ENCODE measurements at places on chromosomes 5 and 9.

- DNase-seq = peak; percentile 65
Observed at GRCh38 chr9:108671176-108671575, 184.6 kb downstream of the ACTL7B start.

DNA sequence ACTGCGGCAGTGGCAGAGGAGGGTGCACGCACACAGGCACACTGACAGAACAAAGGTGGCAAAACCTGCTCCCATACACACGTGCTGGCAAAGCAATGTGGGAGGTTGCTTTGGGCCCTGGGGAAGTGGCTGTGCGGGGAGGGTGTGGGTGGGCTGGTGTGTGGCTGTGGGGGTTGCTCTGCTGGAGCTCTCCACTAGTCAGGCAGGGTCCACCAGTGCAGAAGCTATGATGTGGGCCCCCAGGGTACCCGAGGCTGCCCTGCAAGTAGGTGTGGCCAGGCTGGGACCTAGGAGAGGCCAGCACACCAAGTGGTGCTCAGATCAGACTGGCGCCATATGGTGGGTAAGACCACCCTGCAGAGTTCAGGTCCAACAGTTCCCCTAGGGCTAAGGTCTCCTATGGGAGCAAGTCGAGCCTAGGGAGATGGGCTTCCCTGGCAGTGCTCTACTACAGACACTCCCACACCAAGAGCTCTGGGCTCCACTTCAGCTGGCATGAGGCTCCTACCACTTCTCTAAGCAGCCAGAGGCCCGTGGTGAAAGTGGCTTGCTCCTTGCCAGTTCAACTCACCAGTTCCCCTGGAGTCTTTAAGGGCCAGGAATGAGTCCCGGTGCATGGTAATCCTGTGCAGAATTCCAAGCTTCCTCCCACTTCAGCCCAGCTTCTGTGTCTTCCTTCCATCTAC lies 46.2 kb upstream of the IFNE start:
- DNase-seq = no peak

GRCh38 chr5:107337281-107337680 lies 333.5 kb downstream of the EFNA5 start:
- peak; percentile 1 for DNase-seq

- no peak for DNase-seq
Observed at GRCh38 chr9:75593920-75594319, 296.6 kb upstream of the PCSK5 start.

- DNase-seq = no peak
Observed at GRCh38 chr5:23084815-23085214, 231.7 kb upstream of the CDH12 start.

DNA sequence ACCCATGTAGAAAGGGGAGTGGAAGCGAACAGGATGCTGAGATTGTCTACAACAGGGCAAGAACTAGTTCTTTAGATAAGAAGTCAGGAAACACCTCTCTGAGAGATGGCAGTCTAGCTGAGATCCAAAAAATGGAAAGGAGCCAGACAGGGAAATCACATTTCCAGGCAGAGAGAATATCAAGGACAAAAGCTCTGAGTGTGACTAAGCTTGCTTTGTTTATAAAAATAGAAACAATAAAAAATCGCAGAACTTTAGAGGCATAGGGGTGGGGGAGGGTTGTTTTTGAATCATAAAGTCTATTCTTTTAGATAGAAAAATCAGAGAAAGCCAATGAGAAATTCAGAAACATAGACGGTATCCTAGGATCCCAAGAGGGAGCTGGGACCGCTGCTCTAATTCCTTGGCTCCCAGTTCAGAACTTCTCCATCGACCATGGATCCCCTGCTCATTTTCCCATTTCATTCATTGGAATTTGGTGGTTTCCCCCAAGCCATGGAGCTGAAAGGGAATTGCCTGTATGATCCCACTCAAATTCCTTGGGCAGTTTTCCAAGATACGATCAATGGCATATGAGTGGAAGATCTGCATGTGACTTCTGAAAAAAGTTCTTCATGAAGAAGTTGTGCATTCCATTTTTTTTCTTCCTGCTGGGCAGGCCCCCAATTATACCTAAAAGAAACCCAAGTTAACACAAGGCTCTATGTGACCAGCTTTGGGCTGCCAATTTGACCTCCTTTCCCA lies 182.0 kb downstream of the GRIA1 start:
- DNase-seq = peak; percentile 29

DNA sequence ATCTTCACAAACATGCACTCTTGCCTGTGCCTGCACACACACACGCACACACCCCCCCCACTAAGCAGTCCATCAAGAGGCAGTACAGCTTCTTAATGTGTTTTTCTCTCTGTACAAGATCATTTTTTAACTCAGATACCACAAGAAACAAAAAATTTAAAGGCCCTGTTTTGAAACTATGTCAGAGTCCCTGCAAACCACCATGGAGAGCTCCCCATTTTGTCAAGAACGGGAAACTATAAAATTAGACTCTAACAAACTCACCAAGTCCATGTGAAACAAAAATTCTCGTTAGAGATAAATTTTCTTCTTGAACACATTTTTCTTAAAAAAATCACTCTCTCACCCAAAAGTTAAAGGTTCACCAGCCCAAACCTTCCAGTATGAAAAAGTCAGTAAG lies 86.3 kb downstream of the ELAVL2 start:
- no peak for DNase-seq

GRCh38 chr5:125186911-125187375 lies 440.5 kb upstream of the ZNF608 start:
- DNase-seq = no peak

DNA sequence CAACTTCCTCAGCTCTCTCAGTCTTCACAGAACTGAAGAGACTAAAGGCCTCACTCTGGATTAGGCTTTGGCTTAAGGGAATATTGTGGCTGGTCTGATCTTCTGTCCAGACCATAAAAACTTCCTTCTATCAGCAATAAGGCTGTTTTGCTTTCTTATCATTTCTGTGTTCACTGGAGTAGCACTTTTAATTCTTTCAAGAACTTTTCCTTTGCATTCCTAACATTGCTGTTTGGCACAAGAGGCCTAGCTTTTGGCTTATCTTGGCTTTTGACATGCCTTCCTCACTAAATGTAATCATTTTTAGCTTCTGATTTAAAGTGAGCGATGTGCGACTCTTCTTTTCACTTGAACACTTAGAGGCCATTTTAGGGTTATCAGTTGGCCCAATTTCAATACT lies 88.7 kb upstream of the ACOT12 start:
- DNase-seq = no peak

DNA sequence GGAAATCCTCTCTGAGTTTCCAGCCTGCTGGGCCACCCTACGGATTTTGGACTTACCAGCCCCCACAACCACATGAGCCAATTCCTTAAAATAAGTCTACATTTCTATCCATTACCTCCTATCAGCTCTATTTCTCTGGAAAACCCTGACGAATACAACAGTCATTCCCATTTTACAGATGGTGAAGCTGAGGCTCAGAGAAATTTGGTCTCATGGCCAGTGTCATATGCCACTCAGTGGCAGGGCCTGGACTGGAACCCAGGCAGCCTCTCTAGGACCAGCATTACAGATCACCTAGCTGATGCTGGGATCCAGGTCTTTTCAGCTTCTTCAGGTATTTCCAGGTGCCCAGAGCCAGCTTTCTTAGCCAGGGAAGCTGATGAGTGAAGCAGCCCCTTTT lies 45.0 kb upstream of the SH3PXD2B start:
- no peak for DNase-seq

- DNase-seq = no peak
Observed at GRCh38 chr9:117415358-117415914, 579 bp upstream of the ASTN2 start.

DNA sequence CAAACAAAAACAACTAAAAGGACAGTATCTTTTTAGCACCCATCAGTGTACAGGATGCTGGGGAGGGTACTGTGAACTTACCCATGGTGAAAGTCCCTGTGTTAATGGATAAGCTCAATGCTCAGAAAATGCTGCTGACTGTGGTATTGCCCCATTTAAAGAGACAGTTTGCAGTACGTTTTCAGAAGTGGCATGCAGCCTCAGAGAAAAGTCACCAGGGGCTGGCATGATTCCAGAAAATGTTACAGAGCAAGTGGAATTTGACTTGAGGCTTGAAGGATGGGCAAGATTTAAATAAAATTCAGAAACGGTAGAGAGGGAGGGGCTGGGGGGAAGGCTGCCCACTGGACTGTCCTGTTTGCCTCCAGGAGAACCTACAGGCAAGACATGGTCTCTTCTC lies 7.2 kb downstream of the S1PR3 start:
- DNase-seq = peak; percentile 31

DNA sequence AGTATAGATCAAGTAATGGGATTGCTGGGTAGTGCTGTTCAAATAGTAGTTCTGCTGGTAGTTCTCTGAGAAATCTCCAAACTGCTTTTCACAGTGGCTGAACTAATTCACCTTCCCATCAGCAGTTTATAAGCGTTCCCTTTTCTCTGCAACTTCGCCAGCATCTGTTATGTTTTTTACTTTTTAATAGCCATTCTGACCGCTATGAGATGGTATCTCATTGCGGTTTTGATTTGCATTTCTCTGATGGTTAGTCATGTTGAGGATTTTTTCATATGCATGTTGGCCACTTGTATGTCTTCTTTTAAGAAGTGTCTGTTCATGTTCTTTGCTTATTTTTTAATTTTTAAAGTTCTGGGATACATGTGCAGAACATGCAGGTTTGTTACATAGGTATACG lies 279.2 kb upstream of the NREP start:
- DNase-seq = peak; percentile 29

DNA sequence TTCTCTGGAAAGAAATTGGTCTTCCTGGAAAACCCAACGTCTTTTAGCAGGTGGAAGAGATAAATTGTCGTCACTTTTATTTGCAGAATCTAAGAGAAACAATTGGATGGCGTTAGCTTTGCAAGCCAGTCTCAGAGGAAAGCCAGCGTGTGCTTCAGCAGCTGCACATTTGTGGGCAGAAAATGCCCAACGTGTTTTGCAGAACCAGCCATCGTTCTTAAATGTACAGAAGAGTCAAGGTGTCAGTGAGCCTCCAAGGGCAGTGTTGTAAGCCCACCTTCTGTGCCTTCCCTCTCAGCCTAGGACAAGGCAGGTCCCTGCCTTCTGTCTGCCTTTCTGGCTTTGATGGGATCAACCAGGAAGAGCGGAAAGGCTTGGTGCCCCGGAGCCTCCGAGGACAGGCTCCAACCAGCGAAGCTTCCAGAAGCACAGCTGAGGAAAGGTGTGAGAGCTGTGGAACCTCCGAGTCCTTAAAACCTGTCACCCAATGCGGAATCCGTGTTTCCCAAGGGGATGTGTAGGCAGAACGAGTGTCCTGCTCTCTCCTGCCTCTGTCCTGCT lies 116.0 kb upstream of the IRX2 start:
- no peak for DNase-seq

- no peak for DNase-seq
Observed at GRCh38 chr5:95380103-95380628, 11.0 kb upstream of the FAM81B start.

DNA sequence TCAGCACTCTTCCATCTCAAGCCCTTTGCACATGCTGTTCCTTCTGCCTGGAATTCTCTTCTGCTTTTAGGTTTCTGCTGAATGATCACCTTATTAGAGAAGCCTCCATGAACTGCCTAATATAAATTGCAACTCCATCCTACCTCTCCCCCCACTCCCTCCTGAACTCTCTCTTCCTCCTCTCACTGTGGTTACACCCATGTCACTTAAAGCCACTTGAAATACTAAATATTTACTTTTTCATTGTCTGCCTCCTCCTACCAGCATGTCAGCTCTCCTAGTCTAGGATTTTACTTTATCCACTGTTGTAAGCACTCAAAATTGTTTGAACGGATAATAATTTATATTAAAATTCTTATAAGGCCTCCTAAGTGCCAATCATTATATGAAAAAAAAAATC lies 43.8 kb downstream of the ACTL7B start:
- DNase-seq = no peak

GRCh38 chr9:85892401-85892800 lies 48.5 kb upstream of the NAA35 start:
- DNase-seq = no peak

GRCh38 chr5:141735823-141736222 lies 53.8 kb upstream of the ARAP3 start:
- no peak for DNase-seq

DNA sequence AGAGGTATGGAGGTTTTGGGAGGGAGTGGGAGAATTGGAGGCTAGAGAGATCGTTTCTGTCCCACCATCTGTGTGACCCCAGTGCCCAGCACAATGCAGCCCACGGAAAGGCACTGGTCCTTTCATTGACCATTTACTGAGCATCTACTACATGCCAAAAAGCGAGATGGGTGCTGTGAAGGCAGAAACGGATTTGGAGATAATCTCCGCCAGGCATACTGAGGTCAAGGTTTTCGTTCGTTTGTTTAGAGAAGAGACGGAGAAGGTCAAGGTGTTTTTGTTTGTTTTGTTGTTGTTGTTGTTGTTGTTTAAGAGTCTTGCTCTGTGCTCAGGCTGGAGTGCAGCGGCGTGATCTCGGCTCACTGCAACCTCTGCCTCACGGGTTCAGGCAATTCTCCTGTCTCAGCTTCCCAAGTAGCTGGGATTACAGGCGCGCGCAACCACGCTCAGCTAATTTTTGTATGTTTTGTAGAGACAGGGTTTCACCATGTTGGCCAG lies 593 bp upstream of the ZBTB43 start:
- DNase-seq = no peak

DNA sequence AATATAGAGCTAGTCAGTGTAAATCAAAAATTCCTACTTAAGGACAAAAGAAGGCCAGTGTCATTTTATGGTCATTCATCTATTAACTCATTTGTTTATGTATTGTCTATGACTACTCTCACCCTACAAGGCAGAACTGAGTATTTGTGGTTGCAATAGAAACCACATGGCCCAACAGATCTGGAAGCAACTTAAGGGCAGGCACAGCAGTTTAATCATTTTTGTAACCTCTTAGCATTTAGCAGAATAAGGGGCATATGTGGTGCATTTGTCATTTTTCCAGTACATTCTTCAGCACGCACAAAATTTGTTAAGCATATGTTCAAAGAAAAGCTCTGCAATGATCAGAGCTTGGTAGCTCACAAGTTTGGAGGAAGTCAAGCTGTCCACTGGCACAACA lies 1.1 kb downstream of the FKBP15 start:
- DNase-seq = peak; percentile 72

- DNase-seq = no peak
Observed at GRCh38 chr5:172605466-172605865, 35.6 kb upstream of the NEURL1B start.

DNA sequence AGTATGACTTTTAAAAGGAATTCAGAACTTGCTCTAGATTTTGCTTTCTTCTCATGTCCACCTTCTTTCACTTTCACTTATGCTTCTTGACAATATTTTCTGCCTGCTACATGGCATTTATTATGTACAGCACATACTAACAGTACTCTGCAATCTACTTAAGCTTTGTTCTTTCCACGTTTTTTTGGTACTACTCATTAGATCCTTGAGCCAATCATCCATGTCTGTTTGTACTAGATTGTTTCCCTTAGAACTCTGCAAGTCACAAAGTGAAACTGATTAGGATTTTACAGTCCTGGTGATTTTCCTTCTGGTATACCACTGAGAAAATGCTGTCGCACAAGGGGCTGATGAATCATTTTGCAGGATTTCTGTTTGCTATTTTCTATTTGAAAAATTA lies 78.3 kb downstream of the PARP8 start:
- DNase-seq = peak; percentile 46

DNA sequence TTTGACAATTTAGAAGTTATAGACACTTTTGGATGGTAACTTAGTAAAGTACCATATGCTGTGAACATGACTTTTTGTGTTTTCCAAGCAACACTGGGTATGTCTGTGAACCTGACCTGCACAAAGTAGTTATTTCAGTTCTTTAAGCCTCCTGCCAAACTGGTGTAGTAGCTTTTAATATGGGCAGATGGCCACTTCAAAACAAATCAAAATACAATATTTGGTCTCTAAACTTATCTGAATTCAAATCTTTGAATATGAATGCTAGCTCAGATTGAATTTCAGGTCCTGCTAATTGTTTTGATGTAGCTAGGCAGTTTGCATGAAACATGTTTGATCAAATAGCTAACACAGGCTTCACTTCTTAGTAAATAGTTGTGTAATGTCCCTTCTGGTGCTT lies 1176.7 kb upstream of the CDH9 start:
- no peak for DNase-seq

Data from GM23248 (cell line).